ENCODE measurements at places on chromosomes 7 and 10.
A peak's percentile ranks its signal among the peaks of the same experiment; 100 is the strongest.

- DNase-seq = no peak
Observed at GRCh38 chr10:60253484-60253883, 136.2 kb downstream of the ANK3 start.

- DNase-seq = peak; percentile 86
Observed at GRCh38 chr10:122296363-122297120, 25.4 kb downstream of the BTBD16 start.

DNA sequence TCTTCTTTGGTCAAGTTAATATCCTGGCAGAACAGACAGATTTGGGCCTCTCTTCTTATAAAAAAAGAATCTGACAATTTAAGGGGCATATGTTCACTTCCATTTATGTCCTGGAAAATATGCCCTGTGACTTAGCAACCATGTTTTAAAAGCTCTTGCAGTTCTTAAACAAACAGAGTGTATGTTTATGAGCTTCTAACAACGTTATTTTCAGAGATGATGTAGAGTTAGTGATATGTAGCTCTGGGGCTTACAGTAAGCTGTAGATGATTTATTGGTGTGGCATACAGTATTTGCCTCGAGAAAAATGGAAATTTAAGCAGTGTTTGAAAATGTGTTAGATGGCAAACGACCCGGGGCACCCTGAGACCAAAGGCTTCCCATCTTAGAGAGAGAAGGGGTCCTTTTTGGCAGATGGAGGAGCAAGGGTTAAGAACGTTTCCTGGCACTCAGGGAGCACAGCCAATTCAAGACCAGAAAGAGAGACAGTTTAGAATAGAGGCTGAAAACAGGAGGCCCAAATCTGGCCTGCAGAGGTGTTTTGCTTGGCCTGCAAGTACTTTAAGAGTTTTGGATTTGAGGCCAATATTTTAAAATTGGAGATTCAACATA, 397.5 kb downstream of the KCNMA1 start:
- DNase-seq = no peak

DNA sequence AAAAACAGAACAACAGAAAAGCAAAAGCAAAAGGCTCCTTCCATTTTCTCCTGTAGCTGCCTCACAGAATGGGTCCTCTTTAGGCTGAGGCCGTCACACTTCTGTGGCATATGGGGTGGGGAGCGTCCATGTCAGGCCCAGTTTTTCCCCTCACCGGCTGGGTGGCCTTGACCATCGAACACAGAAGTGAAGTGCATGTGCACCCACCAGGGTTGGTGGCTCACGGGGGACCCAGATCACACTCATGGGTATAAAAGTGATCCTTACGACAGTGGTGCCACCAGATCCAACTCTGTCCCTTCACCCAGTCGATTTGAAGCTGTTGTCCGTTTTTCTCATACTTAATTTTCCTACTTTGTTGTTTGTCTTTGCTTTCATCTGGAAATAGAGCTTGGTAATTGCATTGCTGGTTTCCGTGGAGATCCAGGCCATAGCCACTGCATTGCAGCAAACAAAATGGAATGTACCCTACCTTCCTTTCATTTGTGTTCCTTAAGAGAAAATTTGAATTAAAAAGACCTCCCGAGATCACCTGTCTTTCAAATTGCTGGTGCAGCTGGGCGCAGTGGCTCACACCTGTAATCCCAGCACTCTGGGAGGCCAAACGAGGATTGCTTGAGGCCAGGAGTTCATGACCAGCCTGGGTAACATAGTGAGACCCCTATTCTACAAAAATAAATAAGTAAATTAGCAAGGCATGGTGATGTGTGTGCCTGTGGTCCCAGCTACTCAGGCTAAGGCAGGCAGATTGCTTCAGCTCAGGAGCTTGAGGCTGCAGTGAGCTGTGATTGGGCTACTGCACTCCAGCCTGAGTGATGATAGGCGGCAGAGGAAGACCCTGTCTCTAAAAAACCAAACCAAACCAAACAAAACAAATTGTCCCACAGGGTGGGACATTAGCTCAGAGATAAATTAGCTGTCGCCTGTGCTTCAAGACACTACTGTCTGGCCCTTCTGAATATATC, 10.7 kb upstream of the GJD4 start:
- no peak for DNase-seq

DNA sequence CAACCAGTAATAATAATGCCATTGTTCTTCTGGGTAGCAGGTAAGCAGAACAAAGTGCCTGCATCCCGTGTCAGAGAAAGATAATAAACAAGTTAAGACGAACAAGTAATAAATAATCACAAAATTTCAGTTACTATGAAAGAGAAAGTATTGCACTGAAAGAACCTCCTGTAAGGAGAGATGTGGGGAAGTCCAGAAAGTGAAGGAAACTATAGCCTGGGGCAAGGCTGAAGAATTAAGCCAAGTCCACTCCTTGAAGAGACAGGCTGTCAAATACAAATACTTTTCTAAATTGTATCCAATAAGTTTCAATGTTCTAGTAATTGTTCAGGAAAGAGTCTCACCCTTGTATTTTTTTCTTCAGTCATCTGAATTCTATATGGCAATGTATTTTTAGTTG, 611.4 kb downstream of the MAGI2 start:
- no peak for DNase-seq

- no peak for DNase-seq
Observed at GRCh38 chr10:74770400-74770799, 56.0 kb upstream of the KAT6B start.

DNA sequence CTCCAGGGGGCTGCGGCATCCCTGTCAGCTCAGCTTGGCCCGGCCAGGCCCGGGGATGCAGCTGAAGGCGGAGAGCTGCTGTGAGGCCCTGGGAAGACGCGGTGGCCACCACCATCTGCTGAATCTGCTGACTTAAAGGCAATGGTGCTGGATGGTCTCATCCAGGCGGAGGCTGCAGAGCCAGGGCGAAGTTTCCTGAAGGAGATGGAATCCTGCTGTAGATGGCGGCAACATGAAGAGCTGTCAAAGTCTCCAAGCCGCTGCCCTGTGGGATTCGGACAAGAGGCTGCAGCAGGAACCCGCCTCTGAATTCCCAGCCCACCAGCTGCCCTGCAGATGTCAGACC, 200.1 kb downstream of the PTPRN2 start:
- DNase-seq = no peak

- DNase-seq = peak; percentile 47
Observed at GRCh38 chr10:79444199-79445119, 965 bp downstream of the ZCCHC24 start.

- DNase-seq = no peak
Observed at GRCh38 chr10:59287587-59288255, 74.6 kb downstream of the FAM13C start.

Measured in kidney tubule cell (primary cell).